ENCODE measurements at places on chromosomes 13 and 19.

- no peak for DNase-seq
Observed at GRCh38 chr13:105625691-105626090, 909.8 kb downstream of the EFNB2 start.

DNA sequence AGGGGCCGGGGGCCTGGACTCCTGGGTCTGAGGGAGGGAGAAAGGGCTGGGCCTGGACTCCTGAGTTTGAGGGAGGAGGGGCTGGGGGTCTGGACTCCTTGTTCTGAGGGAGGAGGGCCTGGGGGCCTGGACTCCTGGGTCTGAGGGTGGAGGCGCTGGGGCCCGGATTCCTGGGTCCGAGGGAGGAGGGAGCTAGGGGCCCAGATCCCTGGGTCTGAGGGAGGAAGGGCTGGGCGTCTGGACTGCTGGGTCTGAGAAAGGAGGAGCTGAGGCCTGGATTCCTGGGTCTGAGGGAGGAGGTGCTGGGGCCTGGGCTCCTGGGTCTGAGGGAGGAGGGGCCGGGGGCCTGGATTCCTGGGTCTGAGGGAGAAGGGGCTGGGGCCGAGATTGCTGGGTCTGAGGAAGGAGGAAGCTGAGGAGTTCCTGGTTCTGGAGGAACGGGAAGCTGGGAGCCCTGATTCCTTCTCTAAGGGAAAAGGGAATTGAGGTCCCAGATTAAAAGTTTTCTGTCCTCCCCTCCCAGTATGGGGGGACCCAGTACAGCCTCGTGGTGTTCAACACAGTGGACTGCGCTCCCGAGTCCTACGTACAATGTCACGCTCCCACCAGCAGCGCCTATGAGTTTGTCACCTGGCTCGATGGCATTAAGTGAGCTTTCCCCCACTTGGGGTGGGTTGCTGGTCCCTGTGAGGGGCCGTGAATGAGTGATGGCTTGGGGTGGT lies 721 bp downstream of the MED25 start:
- DNase-seq: no peak

DNA sequence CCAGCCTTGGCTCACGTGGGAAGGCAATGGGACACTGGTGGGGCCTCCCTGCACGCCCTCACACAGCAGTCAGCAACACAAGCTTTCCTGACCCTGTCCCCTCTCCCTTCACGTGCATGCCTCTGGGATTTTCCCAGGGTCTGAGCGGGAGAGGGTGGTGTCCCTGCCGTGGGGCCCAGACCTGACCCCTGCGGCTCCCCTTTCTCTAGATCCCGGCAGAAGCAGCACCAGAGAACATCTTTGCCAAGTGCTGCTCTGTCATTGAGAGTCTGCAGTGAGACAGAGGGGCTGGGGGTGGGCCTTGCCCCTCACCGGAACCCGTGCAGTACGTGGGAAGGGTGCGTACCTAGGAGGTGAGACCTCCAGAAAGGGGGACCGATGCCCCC lies 12.6 kb downstream of the KHSRP start:
- DNase-seq: no peak

- DNase-seq: no peak
Observed at GRCh38 chr19:9806803-9807202, 12.1 kb downstream of the FBXL12 start.

- no peak for DNase-seq
Observed at GRCh38 chr13:94128430-94128829, 351.1 kb downstream of the DCT start.

- DNase-seq: no peak
Observed at GRCh38 chr19:40210889-40211288, 7.3 kb downstream of the TTC9B start.

DNA sequence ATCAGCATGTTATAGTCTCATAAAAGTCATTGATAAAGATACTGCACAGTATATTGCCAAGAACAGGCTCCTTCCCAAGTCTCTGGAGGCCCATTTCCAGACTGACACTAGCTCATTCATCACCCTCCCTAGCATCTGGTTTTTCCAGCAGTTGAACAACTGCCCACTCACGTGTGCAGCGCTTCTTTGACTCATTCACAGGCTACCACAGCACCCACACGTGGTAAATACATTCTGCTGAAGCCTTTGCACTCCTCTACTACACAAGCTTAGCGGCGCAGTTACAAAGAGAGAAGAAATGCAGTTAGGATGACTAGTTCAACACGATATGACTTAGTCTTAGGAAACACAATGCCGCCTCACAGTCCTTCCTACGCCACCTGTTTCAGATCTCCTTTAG lies 87.7 kb downstream of the DOCK9 start:
- no peak for DNase-seq

DNA sequence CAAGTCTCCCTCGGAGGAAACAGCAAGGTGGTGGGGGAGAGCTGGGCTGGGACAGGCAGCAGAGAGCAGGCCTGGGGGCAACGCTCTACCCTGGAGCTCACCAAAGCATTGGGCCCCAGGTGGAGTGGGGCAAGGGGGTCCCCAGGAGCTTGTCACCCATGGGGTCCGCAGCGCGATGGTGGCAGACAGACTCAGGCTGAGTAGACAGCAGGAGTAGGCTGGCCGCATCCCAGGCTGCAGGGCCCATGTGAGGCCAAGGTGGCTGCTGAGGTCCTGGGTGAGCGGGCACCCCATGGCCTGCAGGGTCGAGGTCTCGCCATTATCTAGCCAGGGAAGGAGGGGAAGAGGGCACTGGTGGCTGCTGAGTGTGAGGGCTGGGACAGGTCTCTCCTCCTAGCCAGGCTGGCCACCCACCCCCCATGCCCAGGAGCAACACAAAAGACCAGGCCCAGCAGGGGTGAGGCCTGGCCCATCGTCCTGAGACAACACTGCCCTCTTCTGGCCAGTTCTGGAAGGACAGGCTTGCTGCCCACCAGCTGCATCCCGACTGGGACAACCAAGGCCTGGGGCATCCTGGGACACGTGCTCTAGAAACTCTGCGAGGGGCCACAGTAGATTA lies 33.1 kb downstream of the CEBPG start:
- no peak for DNase-seq

DNA sequence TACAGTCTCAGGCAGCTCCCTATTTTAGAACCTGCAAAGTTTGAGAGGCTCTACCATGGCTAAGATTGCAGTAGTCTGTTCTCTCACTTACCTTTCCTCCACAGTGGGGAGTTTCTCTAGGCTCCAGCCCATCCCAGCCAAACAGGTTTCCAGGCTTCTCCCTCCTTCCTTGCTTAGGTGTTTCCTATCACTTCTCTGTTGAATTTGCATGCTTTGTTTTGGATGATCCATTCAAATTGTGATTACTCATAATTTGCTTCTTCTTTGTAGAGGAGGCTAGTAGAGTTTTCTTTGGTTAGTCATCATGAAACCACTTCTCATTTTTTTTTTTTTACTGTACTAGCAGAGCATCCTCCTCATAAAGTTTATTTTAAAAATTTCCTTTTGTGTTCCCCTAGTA lies 1242.2 kb upstream of the MIR17HG start:
- no peak for DNase-seq

DNA sequence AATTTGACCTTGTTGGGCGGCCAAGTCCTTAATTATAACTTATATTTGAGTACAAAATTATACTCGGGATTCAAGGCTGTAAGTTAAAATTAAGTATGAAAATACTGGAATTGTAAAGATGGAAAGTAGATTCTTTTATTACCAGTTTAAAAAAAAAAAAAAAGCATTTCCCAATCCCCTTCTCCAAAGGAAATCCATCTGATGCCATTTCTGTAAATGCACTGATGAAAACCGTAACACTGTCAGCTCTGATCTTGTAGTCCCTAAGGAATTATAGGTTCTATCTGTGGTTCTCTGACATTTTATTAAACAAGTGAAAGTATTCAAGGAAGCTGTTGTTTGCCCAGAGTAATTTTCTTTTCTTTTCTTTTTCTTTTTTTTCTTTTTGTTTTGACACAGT lies 41.6 kb upstream of the HNRNPA1L2 start:
- DNase-seq: no peak

DNA sequence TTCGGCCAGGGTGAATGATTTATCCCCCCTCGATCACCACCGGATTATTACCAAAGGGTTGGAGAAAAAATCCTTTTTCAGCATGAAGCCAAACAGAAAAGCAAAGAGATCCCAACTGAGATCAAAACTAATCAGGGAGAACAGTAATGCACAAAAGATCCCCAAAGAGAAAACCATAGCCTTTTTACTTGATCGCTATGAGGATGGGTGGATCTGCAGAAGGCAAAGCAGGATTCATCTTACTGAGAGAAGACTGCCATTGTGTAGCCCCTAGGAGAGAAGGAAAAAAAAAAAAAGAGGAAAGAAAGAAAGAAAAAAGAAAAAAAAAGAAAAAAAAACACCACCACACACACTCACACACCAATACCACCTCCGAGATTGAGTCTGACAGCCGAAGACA lies at the start of gene FGF14:
Gene FGF14 (minus strand): TSS at position 283 of the 400 bp plus-strand sequence.
- DNase-seq: no peak

- DNase-seq: no peak
Observed at GRCh38 chr13:108070925-108071324, 144.4 kb downstream of the LIG4 start.

DNA sequence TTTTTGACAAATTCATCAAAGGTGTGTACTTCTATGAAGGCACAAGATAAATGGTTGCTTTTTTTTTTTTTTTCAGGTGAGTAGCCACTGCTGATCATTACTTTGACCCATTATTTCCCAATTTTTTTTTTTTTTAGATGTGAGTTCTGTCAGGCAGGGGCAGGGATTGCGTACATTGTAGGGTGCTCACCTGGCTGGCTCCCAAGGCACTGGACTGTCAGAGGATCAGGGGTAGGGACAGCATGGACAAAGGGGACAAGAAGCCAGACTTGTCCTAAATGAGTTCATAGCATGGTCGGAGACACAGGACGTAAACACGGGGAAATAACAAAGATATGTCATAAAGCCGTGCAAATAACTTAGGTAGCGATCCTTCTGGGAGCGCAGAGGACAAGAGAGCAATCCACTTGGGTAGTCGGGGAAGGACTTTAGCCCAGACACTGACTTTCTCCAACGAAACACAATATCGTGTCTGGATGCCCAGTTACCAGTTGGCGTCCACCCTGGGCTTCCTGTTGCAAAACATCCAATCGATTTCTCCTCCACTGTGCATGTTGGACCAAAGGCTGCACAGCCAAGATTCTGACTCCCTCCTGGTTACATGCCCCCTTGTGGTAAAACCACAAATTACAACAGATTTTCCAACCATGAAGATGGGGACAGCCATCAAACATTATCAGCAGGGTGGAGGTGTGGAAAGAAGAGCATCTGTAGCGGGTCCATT lies 27.5 kb upstream of the KATNAL1 start:
- DNase-seq: no peak
